Pancreas (tissue), 10 donors: ENCODE measurements at places on chromosomes 6 and 20.

DNA sequence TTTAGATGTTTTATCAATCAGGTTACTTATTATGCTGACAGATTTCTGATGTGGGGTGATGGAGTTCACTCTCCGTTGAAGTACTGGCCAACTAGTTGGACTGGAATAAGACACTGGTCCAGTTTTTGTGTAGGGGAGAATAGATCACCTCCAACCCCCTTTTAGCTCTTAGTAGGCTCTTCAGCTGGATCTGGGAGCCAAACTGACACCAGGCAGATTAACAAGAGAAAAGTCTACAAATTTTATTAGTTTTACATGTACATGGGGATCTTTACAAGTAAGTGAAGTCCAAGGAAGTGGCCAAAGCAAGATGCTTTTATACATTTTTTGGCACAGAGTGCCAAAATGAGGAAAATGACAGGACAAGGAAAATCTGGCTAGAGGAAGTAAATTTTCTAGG is 107.1 kb downstream of the UBE3D start:
- no peaks in the 10 kb centered on the region for H3K27me3 ChIP-seq
- no peaks in the 10 kb centered on the region for H3K36me3 ChIP-seq
- H3K27ac ChIP-seq: no peak overlapping the region
- no peak overlapping the region for H3K4me3 ChIP-seq
- DNase-seq: no peak
- no peaks in the 10 kb centered on the region for H3K4me1 ChIP-seq

- no peaks in the 10 kb centered on the region for H3K27me3 ChIP-seq
- no peak for DNase-seq
- H3K4me1 ChIP-seq: no peaks in the 10 kb centered on the region
Measured at GRCh38 chr6:16901306-16901705, 140.0 kb upstream of the ATXN1 start.

- no peaks in the 10 kb centered on the region for H3K36me3 ChIP-seq
- H3K27me3 ChIP-seq: no peaks in the 10 kb centered on the region
- H3K4me1 ChIP-seq: no peaks in the 10 kb centered on the region
- DNase-seq: no peak
- no peak overlapping the region for H3K4me3 ChIP-seq
Measured at GRCh38 chr20:61850457-61850856, 215.2 kb downstream of the TAF4 start.

DNA sequence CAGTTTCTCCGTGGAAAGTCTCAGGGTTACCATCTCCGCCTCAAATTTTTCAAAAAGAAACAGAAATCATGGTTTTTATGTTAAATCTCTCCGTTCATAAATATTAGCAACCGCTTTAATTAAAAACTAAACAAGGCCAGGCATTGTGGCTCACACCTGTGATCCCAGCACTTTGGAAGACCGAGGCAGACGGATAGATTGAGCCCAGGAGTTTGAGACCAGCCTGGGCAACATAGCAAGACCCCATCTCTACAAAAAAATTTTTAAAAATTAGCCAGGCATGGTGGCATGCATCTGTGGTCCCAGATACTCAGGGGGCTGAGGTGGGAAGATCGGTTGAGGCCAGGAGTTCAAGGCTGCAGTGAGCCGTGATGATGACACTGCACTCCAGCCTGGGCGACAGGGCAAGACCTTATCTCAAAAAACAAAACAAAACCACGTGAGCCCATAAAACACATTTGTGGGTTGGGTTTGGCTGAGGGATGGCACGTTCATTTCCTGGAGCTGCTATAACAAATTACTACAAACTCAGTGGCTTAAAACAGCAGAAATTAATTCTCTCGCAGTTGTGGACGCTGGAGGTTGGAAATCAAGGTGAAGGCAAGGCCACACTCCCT is 223.2 kb downstream of the ZNF217 start:
- no peaks in the 10 kb centered on the region for H3K36me3 ChIP-seq
- no peaks in the 10 kb centered on the region for H3K27me3 ChIP-seq
- DNase-seq: no peak
- H3K4me1 ChIP-seq: no peaks in the 10 kb centered on the region
- H3K4me3 ChIP-seq: no peak overlapping the region

- no peak for DNase-seq
- H3K36me3 ChIP-seq: no peaks in the 10 kb centered on the region
- H3K27me3 ChIP-seq: no peaks in the 10 kb centered on the region
- no peaks in the 10 kb centered on the region for H3K4me1 ChIP-seq
- no peak overlapping the region for H3K4me3 ChIP-seq
Measured at GRCh38 chr6:67717281-67717680, 917.8 kb upstream of the ADGRB3 start.

DNA sequence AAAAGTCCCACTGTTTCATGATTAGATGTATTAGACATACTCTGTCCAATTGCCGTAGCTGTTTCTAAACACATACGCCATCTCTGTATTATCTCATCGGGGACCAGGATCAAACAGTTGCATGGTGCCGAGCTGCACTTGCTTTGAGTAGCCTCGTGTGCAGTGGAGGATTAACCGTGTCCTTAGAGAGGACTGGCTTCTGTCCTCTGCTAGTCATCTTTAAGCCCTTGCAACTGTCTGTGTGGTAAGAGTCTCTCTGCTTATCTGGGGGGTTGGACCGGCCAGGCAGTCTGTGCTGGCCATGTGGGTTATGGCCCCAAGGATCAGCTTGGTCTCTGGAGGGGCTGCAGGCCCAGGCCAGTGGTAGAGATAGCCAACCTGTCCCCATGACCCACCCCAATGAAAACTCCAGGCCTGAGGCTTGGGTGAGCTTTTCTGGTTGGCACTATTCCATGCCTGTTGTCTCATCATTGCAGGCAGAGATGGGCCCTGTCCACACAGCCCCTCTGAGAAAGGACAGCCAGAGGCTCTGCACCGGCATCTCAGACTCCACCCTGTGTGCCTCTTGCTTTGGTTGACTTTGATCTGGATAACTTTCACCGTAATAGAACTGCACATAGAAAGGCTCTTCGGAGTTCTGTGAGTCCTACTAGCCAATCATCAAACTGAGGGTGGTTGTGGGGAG is 137.3 kb upstream of the SNX9 start:
- H3K4me3 ChIP-seq: no peak overlapping the region
- no peak overlapping the region for H3K27ac ChIP-seq
- no peaks in the 10 kb centered on the region for H3K4me1 ChIP-seq
- H3K36me3 ChIP-seq: no peaks in the 10 kb centered on the region
- no peak for DNase-seq

DNA sequence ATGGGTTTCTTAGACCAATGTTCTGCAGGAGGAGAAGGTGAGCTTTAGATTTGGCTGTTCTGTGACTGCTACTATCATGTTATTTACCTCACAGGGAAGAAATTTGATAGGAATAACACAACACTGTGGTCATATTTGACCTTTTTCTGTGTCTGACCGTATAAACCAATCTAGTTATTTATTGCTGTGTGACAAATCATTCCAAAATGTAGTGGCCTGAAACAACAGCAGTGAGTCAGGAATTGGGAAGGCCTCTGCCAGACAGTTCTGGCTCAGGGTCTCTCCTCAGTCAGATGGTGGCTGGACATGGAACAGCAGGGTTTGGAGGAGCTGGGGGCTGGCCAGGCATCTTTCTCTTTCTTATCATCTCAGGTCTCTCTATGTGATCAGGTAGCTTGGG is 33.0 kb downstream of the RIPOR2 start:
- H3K36me3 ChIP-seq: no peaks in the 10 kb centered on the region
- H3K4me3 ChIP-seq: no peak overlapping the region
- H3K27me3 ChIP-seq: no peaks in the 10 kb centered on the region
- no peaks in the 10 kb centered on the region for H3K4me1 ChIP-seq
- no peak overlapping the region for H3K27ac ChIP-seq

GRCh38 chr6:158627168-158627939 is 17.2 kb downstream of the DYNLT1 start:
- no peaks in the 10 kb centered on the region for H3K27me3 ChIP-seq
- no peak for DNase-seq
- H3K4me1 ChIP-seq: peaks cover 9% of the 10 kb centered on the region
- H3K27ac ChIP-seq: no peak overlapping the region

GRCh38 chr6:153511896-153512496 is 380.9 kb upstream of the RGS17 start:
- no peaks in the 10 kb centered on the region for H3K36me3 ChIP-seq
- no peak overlapping the region for H3K27ac ChIP-seq
- DNase-seq: no peak

DNA sequence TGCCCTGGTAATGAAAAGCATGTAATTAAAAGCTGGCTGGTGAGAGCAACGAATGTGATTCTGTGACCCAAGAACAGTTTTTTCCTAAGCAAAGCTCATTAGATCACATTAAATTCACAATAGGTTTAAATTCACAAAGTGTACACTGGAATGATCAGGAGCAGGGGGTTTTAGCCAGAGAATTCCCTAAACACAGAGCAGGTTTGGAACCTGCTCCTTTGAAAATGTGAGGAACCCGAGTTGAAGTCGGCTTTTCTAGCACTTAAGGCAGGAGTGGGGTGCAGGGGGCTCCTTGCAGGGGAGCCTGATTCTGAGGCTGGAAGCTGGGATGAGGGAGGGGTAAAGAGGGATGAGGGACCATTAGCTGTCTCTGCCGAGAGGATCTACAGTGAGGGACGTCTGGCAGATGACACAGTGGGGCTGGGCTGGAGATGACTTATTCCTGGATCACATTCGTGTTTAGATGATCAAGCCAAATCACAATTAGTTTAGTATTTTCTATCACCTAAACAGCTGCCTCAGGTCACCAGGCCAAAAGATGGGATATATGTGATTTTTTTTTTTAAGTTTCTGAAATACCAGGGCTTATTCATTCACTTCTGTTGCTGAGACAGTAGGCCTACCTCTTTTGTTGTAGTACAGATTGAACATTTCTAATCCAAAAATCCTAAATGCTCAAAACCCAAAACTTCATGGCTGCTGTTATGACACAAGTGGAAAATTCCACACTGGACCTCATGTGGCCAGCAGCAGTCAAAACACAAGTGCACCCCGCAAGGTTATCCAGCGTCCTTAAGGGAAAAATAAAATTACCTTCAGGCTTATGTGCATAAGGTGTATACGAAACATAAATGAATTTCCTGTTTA is 93.1 kb upstream of the HIVEP1 start:
- no peak for DNase-seq
- H3K4me1 ChIP-seq: no peaks in the 10 kb centered on the region
- no peak overlapping the region for H3K4me3 ChIP-seq
- H3K36me3 ChIP-seq: no peaks in the 10 kb centered on the region

- H3K27ac ChIP-seq: no peak overlapping the region
- no peaks in the 10 kb centered on the region for H3K36me3 ChIP-seq
- H3K27me3 ChIP-seq: no peaks in the 10 kb centered on the region
- no peak for DNase-seq
Measured at GRCh38 chr6:170523256-170524171, 29.6 kb downstream of the PSMB1 start.

GRCh38 chr6:53547166-53547810 is 2.4 kb upstream of the GCLC start:
- peak overlapping the region; percentile 66 for H3K4me3 ChIP-seq
- peak overlapping the region; percentile 82 for H3K27ac ChIP-seq
- no peaks in the 10 kb centered on the region for H3K36me3 ChIP-seq
- peaks cover 14% of the 10 kb centered on the region for H3K4me1 ChIP-seq
- DNase-seq: peak; percentile 39
- H3K27me3 ChIP-seq: no peaks in the 10 kb centered on the region

DNA sequence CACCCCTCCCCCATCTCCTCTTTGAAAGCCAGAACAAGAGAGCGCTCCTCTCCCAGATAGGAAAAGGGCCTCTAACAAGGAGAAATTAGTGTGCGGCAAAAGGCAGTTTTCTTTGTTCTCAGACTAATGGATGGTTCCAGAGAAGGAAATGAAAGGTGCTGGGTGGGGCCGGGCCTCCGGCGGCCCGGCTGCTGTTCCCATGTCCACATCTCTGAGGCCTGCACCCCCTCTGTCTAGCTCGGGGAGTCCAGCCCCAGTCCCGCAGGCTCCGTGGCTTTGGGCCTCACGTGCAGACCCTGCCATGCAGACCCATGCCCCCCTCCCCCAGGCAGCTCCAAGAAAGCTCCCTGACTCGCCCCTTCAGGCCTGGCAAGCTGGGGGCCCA is 35.8 kb upstream of the MRGBP start:
- no peak overlapping the region for H3K27ac ChIP-seq
- H3K36me3 ChIP-seq: no peaks in the 10 kb centered on the region
- DNase-seq: no peak
- no peaks in the 10 kb centered on the region for H3K27me3 ChIP-seq
- H3K4me3 ChIP-seq: no peak overlapping the region

GRCh38 chr6:144488590-144488989 is 203.5 kb downstream of the UTRN start:
- H3K4me3 ChIP-seq: no peak overlapping the region
- no peak overlapping the region for H3K27ac ChIP-seq
- peaks cover 7% of the 10 kb centered on the region for H3K4me1 ChIP-seq
- H3K27me3 ChIP-seq: no peaks in the 10 kb centered on the region
- DNase-seq: peak; percentile 72

GRCh38 chr20:46012921-46013320 is 4.2 kb downstream of the MMP9 start:
- H3K36me3 ChIP-seq: no peaks in the 10 kb centered on the region
- H3K27me3 ChIP-seq: peaks cover 26% of the 10 kb centered on the region
- H3K27ac ChIP-seq: no peak overlapping the region
- no peaks in the 10 kb centered on the region for H3K4me1 ChIP-seq

- no peak for DNase-seq
- no peaks in the 10 kb centered on the region for H3K36me3 ChIP-seq
- no peak overlapping the region for H3K4me3 ChIP-seq
- no peaks in the 10 kb centered on the region for H3K27me3 ChIP-seq
- H3K27ac ChIP-seq: no peak overlapping the region
- H3K4me1 ChIP-seq: no peaks in the 10 kb centered on the region
Measured at GRCh38 chr6:7846966-7847818, 63.4 kb downstream of the TXNDC5 start.

GRCh38 chr6:38479331-38479730 is 160.4 kb downstream of the BTBD9 start:
- no peaks in the 10 kb centered on the region for H3K27me3 ChIP-seq
- DNase-seq: no peak
- H3K36me3 ChIP-seq: no peaks in the 10 kb centered on the region
- no peaks in the 10 kb centered on the region for H3K4me1 ChIP-seq

- no peak for DNase-seq
- H3K4me1 ChIP-seq: no peaks in the 10 kb centered on the region
- no peaks in the 10 kb centered on the region for H3K36me3 ChIP-seq
- no peaks in the 10 kb centered on the region for H3K27me3 ChIP-seq
- no peak overlapping the region for H3K27ac ChIP-seq
- H3K4me3 ChIP-seq: no peak overlapping the region
Measured at GRCh38 chr20:40813708-40814630, 124.9 kb upstream of the MAFB start.
